ENCODE measurements at places on chromosomes 1 and 21.

DNA sequence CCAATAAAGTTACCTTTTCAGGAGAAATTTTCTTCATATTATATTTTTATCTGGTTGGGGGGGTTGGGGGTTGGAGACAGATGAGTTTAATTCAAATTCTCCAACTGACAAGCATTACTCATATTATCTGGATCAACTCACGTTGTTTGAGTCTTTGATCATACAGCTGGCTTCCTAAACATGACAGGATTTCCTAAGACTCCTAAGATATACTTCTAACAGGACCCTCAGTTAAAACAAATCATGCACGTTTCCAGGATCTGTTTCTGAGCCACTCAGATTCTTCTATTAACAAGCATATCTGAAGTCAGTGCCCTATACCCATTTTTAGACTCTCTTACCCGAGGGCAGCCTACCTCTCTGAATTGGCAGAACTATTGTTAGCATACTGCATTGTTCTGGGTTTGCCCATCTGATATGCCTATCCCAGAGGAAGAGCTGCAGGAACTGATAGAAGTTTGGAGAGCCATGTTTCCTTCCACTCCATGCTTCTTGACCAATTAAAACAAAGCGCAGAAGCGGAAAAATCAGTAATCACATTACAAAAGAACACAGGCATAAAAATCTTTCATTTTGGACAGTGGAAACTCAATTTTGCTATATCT lies 653.9 kb downstream of the LTN1 start:
- no peak for DNase-seq

DNA sequence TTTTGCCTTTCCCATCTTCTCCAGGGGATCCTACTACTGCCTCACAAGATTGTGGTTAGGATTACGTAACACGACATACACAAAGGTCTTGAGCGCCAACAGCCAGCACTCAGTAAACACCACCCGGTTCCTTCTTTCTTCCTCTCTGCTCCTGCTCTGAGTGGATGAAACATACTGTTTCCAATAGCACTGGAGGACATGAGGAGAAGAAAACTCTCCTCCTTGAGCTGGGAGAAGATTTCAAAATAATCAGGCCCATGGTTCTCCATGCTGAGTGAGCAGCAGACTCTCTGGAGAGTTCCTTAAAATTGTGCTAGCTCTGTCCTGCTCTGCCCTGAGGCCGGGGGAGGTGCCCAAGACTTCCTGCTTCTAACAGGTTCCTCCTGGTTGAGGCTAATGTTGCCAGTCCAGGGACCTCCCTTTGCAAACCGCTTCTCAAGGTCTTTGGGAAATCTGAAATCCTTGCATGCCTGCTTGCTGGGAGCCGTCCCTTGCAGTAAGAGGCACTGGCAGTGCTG lies 29.4 kb upstream of the MX1 start:
- peak; percentile 20 for DNase-seq

- DNase-seq: no peak
Observed at GRCh38 chr21:28224191-28224726, 768.4 kb downstream of the LTN1 start.

- no peak for DNase-seq
Observed at GRCh38 chr1:79847700-79848099, 841.2 kb upstream of the ADGRL4 start.

- no peak for DNase-seq
Observed at GRCh38 chr1:50637460-50637859, 214.2 kb upstream of the DMRTA2 start.

- DNase-seq: no peak
Observed at GRCh38 chr1:108107658-108108057, 92.5 kb downstream of the SLC25A24 start.

- DNase-seq: no peak
Observed at GRCh38 chr21:41620982-41621381, 113.0 kb upstream of the TMPRSS2 start.

- DNase-seq: no peak
Observed at GRCh38 chr1:111463029-111463683, 10.6 kb upstream of the C1orf162 start.

DNA sequence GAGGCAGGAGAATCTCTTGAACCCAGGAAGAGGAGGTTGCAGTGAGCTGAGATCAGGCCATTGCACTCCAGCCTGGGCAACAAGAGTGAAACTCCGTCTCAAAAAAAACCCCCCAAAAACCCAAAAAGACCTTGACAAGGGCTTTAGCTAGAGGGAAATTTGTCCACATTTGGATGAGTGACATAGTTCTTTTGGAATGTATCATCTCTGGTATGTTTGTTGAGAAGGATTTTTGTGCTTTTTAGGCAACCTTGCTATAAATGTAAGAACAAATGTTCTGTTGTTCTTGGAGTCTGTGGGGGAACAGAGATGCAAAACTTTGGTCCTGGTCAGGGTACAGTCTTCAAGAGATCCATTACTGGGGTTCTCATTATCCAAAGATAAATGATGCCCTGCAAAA lies 28.9 kb downstream of the INAVA start:
- no peak for DNase-seq

DNA sequence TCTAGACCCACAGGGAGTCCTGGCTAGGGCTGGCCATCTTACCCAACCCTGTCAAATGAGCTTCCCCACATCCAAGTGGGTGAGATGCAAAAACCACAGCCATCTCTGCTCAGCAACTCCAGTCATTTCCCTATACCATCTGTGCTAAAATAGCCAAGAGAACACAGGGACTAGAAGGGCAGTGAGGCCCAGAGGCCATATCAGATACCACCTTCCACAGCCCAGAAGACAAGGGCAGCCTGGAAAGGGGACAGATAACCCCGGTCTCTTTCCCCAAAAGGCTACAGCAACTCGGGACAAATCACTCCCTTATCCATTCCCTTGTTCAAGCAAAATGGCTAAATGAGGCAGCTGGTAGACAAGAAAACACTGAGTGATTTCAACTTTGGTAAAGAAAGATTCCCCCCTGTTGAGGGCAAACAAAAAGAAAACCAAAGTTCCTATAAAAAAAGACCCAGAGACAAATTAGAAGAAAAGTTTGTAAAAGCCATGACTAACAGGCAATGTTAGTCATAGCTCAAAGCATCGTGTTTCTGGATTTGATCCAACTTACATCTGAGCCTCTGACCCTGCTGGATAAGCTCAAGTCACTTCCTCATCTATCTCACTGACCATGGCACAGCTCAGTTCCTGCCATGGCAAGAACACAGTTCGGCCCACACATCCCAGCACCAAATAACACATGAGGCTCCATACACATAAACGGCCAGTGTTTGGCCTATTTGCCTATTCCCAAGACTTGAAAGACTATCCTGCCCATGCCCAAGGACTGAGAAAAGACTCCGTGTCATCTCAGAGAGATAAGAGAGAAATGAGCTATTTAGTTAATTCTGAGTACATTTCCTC lies 3.1 kb downstream of the LAMB3 start:
- DNase-seq: no peak

DNA sequence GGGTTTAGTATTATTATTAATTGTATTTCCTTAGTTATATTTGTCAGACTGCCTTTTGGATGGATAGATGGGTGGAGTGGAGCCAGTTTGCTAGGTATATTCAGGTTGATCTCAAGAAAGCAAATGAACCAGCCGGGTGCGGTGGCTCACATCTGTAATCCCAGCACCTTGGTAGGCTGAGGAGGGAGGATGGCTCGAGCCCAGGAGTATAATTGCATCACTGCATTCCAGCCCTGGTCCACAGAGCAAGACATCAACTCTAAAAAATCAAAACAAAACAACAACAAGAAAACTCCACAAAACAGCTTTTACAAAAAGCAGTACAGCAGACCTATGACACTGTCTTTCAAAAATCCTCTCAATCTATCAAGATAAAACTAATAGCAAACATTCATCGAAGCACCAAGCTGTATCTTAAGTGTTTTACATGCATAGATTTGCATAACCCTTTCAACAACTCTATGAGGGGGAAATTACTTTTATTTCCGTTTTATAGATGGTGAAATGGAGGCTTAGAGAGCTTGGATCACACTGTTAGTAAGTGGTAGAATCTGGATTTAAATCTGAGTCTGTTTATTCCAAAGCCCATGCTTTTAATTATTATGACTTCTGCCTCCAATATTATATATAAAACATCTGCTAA lies 25.5 kb downstream of the KMO start:
- no peak for DNase-seq

GRCh38 chr1:111592389-111593361 lies 26.9 kb upstream of the RAP1A start:
- peak; percentile 28 for DNase-seq

GRCh38 chr21:39400173-39400572 lies 45.4 kb downstream of the LCA5L start:
- DNase-seq: no peak

- DNase-seq: no peak
Observed at GRCh38 chr1:173038875-173039554, 11.7 kb downstream of the TNFSF18 start.

DNA sequence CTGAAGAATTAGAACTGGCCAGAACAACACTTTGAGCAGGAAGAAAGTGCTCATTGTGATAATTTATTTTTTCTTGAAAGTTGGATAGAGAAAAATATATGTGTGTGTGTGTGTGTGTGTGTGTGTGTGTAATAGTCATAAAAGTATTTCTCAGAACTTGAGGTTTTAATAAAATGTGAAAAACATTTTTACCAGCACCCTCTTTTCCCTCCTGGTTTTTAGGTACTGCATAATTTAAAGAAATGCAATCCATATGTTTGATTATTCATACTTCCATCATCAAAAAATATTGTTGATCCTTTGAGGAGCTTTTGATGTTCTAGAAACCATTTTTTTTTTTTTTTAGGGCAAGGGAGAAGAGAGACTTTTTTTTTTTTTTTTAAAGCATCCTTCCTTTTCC lies 66.8 kb upstream of the JUN start:
- no peak for DNase-seq

DNA sequence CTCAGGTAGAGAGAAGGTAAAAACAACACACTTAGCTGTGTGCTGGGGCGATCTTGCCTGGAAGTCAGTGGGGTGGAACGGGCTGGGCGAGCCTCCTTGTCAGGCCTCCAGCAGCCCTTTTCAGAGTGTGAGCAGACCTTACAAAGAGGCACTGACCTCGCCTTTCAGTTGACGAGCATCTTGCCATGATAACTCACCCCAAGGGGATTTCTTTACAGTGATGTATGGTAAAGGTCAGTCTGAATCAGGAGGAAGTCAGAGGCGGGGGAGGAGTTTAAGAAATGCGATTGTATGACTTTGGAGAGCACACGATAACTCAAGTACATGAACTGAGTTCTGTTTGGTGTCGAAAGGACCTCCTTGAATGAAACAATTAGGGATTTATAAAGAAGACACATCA lies 326.5 kb upstream of the PROX1 start:
- no peak for DNase-seq

DNA sequence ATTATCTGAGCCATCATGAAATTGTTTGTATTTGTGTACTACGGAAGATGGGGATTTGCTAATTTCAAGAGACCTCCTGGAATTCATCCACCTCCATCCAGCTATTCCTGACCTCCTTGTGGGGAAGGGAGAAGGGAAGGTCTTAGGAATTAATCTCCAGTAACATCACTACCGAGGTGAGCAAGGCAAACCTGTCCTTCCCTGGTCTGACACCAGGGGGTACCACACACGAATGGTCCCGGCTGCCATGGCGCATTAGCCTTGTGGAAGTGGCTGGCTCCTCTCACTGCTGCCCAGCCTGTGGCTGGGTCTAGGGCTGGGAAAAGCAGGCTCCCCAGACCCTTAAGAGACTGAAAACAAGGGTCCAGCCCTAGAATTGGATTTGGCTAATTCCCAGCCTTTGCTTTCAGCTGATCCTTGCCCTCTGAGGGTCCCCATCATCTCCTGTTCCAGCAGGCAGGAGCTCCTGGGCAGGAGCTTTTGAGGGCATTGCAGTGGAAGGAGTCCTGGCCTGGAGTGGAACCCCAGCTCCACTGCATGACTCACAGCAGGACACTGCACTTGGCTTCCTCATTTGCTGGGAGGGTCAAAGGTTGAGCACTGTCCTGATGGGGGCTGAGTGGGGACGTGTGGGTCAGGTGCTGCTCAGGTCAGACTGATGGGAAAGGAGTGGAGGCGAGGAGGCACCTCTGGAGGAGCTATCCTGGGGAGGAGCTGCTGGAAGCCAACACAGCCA lies 34.8 kb downstream of the RIMS3 start:
- DNase-seq: no peak

DNA sequence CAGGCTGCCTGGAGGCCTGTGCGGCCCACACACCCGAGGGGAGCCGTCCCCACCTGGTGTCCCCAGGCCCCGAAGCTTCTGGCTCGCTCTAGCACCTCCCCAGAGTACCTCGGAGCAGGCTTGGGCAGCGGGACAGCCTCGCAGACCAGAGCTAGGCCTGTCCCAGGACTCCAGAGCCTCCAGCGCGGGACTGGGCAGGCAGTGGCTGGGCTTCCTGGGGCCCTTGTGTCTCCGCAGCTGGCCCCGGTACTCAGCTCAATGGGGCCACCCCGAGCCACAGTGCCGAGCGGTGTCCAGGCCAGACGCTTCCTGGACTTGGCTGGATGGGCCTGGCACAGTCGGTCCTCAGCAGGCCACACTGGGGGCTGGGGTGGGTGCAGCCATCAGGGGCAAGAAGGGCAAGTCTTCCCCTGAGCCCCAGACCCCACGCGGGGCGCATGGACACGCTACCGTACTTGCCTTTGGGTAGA lies 4.9 kb downstream of the SCNN1D start:
- no peak for DNase-seq

GRCh38 chr1:222310836-222311235 lies 237.1 kb downstream of the HHIPL2 start:
- DNase-seq: peak; percentile 6

DNA sequence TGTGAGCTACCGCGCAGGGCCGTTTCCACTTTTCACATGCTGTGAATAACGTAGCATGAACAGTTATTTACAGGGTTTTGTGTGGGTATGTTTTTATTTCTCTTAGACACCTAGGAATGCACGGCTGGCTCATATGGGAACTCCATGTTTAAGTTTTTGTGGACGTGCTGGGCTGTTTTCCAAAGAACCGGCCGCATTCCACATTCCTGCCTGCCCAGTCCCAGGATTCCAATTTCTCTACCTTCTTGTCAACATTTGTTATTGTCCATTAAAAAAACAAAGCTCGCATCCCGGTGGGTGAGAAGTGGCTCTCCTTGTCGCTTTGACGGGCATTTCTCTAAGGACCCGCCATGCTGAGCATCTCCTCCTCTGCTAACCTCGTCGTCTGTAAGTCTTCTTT lies 47.1 kb upstream of the LRRC3 start:
- DNase-seq: no peak

DNA sequence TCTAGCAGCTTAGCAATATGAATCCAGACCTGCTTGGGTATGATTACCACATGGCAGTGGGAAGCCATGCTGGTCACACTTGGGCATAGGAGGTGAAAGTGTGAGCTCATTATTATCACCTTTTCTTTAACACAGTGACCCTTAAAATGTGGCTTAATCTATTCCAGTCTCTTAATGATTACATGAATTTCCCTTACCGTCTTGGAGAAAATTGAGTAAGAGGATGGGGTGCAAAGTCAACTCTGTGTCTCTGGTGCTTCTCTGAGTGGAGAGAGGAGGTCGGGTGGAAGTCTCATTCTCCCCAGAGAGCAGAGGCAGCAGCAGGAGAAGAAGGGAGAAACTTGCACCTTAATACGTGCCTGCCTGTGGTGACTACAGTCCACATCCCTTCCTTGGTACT lies 91.3 kb downstream of the FGGY start:
- no peak for DNase-seq

All from midbrain (tissue), 1 donor.